Suppressor macrophage (primary cell): ENCODE measurements at places on chromosomes 16 and 17.

DNA sequence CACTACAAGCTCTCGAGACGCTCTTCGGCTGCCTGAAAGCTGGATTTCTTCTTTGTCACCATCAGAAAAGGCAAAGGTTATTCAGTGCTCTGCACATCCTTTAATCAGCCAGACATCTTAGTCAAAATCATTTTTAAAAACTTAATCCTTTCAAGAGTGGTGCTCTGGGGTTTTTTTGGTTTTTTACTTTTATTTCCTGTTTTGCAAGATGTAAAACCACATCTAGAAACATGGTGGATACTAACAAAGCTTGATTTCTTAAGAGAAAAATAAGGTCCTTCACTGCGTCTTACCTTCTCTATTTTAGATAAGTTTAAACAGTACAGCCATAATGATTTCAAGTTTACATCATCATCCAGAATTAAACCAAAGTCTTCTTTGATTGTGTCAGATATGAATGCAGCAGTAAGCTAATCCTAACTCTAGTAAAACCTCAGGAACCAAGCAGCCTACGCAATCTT, 6.3 kb downstream of the ANKRD11 start:
- DNase-seq = no peak

DNA sequence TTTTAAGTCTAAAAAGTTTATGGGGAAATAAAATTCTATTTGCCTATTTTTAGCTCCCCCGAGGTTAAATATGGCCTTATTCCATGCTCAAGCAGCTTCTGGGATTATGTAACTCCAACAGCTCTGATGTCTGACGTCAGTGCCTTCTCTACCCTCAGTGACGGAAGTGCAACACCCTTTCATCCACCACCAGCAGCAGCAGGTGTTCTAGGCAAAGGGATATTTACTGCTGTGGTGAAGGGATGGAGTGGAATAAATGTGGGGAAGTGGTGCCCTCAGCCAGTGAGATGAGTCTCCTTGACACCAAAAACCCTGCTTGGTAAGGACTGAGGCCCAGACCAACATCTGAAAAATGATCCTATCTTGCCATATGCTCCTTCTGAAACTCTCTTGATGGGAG, 247.4 kb downstream of the SHISA9 start:
- DNase-seq = no peak

GRCh38 chr17:75130632-75131277, 787 bp downstream of the NT5C start:
- peak; percentile 65 for DNase-seq

GRCh38 chr16:57260294-57260929, 15.4 kb downstream of the ARL2BP start:
- peak; percentile 11 for DNase-seq

DNA sequence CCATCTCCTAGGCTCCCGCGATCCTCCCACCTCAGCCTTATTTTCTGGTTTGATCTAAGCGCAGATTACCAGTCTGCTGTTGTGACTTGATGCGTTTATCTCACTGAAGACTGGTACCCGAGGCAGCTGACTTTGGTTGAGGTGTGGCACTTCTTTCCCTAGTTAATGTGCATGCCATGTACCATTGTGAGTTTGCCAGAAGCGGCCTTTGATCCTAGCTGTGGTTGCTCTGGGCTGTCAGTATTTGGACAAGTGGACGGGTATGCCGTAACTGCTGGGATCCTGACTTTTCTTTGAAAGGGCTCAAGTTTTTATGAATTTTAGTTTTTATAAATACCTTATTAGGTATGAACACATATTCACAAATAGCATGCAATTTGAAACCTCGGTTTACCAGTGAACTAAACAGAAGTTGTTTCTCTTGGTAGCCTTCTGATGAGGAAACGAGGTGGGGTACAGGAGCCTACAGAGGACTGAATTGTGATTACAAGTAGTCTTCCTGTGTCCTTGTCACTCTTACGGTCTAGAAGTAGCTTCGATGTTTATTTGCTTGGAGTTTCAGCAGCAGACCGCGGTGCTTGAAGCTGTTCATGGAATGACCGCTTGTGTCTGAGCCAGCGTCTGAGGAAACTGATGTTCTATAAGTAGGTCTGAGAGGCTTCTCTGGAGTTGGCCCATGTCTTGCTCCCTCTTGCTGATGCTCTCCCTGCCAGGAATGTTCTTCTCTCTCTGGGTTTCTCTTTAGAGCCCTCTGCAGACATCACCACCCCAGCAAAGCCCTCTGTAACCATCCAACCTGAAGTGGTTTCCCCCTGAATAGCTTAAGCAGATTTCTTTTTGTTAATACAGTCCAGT, 40.0 kb downstream of the SEC14L1 start:
- DNase-seq = no peak

DNA sequence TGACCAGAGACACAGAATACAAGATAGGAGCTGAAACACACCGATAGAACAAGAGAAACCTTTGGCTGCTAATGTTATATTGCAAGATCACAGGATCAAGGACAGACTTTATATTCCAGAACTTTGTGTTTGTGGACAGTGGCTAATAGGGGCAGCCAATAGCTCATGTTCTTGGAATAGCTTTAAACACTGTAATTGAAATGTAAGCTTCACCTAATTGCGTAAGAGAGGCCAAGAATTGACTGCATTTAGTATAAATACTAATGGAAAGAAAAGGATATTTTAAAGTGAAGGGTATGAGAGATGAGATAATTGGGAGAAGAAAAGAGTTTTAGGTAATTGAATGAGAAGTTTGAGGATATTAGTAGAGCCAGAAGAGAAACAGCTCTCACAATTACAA, 758.8 kb downstream of the CDH11 start:
- no peak for DNase-seq

GRCh38 chr17:9079461-9080103, 58.3 kb downstream of the NTN1 start:
- no peak for DNase-seq

- DNase-seq = peak; percentile 57
Measured at GRCh38 chr16:68700120-68700519, 37.0 kb upstream of the CDH1 start.

DNA sequence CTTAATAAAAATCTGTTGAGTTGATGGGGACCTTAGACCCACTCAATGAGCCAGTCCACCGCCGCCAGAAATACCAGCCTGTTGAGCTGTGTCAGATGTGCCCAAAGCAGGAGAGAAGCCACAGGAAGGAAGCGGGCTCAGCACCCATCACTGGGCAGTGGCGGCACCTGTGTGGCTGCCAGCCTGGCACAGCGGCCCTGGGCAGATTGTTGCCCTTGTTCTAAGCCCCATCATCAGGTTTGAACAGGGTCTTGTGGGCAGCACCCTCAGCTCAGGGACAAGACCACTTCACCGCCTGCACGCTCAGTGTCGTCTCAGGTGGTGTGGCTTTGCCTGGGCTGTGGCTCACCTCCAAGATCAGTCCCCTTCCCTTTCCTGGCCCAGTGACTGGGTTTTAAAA, 9.3 kb downstream of the ENDOV start:
- DNase-seq = no peak

GRCh38 chr16:20004931-20005330, 68.8 kb downstream of the GPR139 start:
- DNase-seq = no peak

DNA sequence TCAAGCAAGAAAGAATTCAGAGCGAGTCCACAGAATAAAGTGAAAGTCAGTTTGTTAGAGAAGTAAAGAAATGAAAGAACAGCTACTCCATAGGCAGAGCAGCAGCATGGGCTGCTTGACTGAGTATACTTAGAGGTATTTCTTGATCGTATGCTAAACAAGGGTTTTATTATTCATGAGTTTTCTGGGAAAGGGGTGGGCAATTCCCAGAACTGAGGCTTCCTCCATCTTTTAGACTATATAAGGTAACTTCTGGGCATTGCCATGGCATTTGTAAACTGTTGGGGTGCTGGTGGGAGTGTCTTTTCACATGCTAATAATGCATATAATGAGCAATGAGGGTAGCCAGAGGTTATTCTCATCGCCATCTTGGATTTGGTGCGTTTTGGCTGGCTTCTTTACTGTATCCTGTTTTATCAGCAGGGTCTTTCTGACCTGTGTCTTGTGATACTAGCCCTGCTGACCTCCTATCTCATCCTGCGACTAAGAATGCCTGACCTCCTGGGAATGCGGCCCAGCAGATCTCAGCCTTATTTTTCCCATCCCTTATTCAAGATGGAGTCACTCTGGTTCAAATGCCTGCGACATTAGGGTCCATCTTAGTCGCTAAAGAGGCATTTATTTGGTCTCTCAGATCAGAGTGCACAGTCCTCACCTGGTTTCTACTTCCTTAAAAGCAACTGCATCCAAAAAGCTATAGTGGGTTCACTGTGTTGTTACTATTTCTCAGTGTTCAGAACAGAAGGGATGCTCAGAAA, 100.6 kb upstream of the CACNG5 start:
- no peak for DNase-seq

GRCh38 chr17:77884967-77885641, 73.4 kb upstream of the TNRC6C start:
- no peak for DNase-seq

GRCh38 chr17:68319410-68320162, 28.3 kb downstream of the ARSG start:
- DNase-seq = peak; percentile 49

- DNase-seq = peak; percentile 65
Measured at GRCh38 chr17:17205368-17206123, 587 bp downstream of the PLD6 start.

GRCh38 chr17:73098919-73099318, 6.4 kb upstream of the SLC39A11 start:
- no peak for DNase-seq

GRCh38 chr16:10950393-10950792, 6.0 kb downstream of the CLEC16A start:
- no peak for DNase-seq

- no peak for DNase-seq
Measured at GRCh38 chr17:13114601-13115031, 96.8 kb upstream of the ELAC2 start.

GRCh38 chr17:44846206-44846605, 1.5 kb upstream of the HIGD1B start:
- no peak for DNase-seq

GRCh38 chr17:79135628-79136405, 61.2 kb downstream of the ENGASE start:
- DNase-seq = no peak

DNA sequence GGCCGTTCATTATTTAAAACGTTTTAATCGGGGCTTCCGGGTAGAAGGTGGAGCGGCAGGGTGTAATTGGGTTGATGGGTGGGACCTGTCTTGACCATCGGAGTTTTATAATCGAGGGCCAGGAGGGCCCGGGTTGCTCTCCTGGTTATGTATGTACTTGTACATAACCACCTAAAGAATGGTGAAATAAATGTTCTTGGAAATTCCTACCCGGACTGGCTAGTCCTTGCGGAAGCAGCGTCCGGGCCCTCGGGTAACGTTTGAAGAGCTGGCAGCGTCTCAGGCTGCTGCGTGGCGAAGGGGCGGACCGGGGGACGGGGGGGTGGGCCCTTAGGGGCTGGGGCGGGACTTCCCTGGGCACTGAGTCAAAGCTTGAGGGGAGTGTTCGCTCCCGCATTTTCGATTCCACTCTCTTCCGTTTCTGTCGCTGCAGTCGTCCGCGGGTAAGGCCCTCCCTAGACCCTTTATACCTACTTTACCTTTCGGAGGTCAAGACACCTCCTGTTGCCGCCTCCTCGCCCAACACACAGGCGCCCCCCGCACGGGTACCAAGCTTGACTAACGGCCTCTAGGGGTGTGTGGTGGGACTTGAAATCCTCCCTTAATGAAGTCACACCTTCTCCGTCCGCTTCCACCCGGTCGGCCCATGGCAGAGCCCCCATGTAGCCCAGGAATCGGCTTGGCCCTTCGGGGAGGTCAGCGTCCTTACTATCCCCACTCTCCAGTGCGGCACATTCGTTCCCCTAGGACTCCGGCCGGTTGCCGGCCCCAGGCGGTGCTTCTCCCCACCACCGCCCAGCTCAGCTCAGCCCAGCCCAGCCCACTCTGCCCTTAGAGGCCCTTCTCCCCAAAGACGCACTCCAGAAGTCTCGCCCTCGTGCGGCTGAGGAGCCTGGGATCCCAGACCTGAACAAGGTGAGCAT, at the start of gene TMEM106A:
TSS of gene TMEM106A (plus strand) at position 396 of the 923 bp plus-strand sequence. CDS start 1,167 bp downstream, outside the sequence.
- DNase-seq = peak; percentile 93

GRCh38 chr17:72406498-72406897, 285.7 kb downstream of the SOX9 start:
- DNase-seq = no peak

GRCh38 chr17:8873801-8874715, 6.6 kb upstream of the PIK3R6 start:
- DNase-seq = no peak

GRCh38 chr16:87713451-87714229, 52.1 kb downstream of the KLHDC4 start:
- DNase-seq = peak; percentile 46

DNA sequence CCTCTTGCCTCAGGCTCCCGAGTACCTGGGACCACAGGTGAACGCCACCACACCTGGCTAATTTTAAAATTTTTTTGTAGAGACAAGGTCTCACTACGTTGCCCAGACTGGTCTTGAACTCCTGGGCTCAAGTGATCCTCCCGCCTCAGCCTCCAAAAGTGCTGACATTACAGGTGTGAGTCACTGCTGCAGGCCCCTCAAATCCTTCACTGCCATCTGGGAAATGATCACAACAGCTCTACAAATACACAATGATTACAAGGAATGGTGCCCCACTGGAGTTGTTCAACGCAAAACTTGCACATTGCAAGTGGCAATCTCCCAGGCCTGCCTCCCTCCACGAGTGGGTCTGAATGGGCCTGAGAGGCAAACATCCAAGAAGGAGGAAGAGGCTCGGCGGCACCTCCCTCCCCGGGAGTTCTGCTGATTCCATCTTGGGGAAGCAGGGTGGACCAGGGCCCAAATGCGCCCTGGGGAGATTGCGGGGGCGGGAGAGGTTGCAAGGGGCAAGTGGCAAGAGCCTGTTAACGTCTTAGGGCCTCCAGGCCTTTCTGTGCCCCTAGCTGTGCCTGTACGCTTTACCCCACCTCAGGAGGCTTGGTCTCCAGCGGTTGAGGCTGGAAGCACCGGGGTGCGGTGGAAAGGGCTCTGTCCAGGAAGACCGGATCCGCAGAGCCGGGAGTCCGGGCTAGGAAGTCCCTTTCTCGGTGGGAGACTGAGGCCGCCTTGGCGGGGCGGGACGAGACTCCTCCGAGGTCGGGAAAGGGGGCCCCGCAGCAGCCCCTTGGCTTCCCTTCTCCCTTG, 656 bp upstream of the IGFBP4 start:
- DNase-seq = peak; percentile 38

GRCh38 chr17:80751070-80751945, 206.7 kb downstream of the RPTOR start:
- no peak for DNase-seq

GRCh38 chr16:17138801-17139200, 332.0 kb downstream of the XYLT1 start:
- DNase-seq = no peak

- DNase-seq = no peak
Measured at GRCh38 chr17:10836966-10837590, 809 bp downstream of the PIRT start.

DNA sequence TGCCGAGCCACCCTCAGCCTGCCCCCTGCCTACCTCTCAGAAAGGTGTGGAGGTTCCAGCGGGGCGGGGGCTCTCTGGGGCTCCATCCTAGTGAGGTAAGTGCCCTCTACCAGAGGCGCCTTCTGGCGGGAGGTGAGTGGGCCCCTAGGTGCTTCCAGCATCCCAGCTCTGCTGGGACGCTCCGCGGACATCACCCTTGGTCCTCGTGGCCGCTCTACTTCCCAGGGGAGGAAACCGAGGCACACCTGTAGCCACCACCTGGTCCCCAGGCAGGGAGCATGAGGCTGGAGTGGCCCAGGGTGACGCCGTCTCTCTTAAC, 1.4 kb downstream of the MCRIP2 start:
- no peak for DNase-seq

GRCh38 chr16:10980813-10981212, 36.4 kb downstream of the CLEC16A start:
- DNase-seq = no peak
